SK-MEL-5 (cell line): ENCODE measurements at places on chromosomes 2 and 18. TPM values are rescaled to one million over a fixed set of nuclear protein-coding genes. Genes with fewer than 3 reads are reported as not detected.

Gene AOX1
- 0.29 and 0.61 TPM in 2 replicates for total RNA-seq

DNA sequence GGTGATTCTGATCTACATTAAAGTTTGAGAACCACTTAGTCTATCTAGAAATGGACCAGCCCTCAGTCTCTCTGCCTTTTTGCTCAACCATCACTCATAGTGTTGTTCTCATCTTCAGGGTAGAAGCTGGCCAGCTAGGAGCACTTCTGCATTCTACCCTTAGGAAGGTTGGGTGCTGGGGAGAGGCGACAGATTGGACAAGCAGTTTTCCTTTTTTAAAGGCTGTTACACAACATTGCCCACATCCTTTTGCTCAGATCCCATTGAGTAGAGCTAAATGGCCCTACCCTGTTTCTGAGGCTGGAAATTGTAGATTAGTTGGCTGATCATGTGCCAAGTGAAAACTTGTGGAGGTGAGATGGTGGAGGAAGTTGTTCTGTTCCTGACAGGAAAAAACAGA, 35.6 kb downstream of the OSBPL6 start:
- no peak for DNase-seq

GRCh38 chr2:26852405-26853306, 4.7 kb downstream of the DPYSL5 start:
- DNase-seq: no peak

- no peak for DNase-seq
These were observed 44.4 kb downstream of the FBLN7 start for GRCh38 chr2:112182581-112183034.

GRCh38 chr2:102356381-102356712, 751 bp downstream of the IL18R1 start:
- DNase-seq: no peak

- no peak for DNase-seq
These were observed 63.5 kb downstream of the CCDC102B start for GRCh38 chr18:68861365-68861764.
